AG10803 (cell line): ENCODE measurements at places on chromosomes 7 and 10.

- DNase-seq = no peak
Measured at GRCh38 chr7:44615149-44615611, 8.8 kb downstream of the OGDH start.

- DNase-seq = no peak
Measured at GRCh38 chr7:28539289-28539981, 127.1 kb downstream of the CREB5 start.

- DNase-seq = no peak
Measured at GRCh38 chr7:109503421-109503820, 933.7 kb downstream of the DNAJB9 start.

GRCh38 chr7:27176962-27177794 is 3.1 kb upstream of the HOXA10 start:
- DNase-seq = no peak

GRCh38 chr10:22320591-22321155 is at the start of gene BMI1:
TSS of gene BMI1 (plus strand) at chr10:22321099. CDS start at chr10:22326450, 5,351 bp downstream.
- peak; percentile 75 for DNase-seq

GRCh38 chr10:12829831-12830390 is 171.6 kb downstream of the CCDC3 start:
- no peak for DNase-seq

DNA sequence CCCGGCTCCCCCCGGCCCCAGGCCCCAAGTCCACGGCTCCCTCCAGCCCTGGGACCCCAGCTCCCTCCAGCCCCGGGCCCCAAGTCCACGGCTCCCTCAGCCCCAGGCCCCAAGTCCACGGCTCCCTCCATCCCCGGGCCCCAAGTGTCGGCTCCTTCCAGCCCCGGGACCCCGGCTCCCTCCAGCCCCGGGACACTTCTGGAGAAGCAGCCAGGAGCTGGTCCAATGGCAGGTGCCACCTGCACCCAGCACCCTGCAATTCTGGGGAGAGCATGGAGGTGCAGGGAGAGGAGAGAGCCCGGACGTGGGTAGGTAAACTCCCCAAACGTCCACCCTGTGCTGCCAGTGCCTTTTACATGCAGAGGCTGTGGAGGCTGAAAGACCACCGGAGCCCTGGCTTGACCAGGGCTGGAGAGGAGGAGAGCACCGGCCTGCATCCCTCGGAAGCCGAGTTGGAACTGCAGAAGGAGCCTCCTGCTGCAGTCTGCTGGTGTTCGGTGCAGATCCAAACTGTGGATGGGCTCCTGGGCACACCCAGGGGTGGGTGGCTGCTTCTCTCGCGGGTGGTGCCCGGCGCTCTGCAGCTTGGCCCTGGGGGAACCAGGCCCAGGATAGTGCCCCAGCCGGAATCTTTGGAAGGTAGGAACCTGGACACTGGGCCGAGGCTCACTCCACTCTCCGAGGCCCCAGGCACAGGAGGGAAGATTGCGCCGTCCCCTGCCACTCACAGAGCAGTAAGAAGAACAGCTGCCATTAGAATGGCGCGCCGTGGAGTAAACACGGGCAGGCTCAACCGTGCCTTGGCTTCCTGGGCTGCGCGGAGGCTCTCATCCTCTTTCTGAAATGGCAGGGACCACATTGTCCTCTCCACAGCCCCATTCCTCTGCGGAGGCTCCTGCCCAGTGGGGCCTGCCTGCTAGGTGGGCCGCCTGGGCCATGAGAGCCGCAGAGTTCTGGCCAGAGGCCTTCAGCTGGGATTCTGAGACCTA is 14.7 kb downstream of the SHH start:
- DNase-seq = no peak

DNA sequence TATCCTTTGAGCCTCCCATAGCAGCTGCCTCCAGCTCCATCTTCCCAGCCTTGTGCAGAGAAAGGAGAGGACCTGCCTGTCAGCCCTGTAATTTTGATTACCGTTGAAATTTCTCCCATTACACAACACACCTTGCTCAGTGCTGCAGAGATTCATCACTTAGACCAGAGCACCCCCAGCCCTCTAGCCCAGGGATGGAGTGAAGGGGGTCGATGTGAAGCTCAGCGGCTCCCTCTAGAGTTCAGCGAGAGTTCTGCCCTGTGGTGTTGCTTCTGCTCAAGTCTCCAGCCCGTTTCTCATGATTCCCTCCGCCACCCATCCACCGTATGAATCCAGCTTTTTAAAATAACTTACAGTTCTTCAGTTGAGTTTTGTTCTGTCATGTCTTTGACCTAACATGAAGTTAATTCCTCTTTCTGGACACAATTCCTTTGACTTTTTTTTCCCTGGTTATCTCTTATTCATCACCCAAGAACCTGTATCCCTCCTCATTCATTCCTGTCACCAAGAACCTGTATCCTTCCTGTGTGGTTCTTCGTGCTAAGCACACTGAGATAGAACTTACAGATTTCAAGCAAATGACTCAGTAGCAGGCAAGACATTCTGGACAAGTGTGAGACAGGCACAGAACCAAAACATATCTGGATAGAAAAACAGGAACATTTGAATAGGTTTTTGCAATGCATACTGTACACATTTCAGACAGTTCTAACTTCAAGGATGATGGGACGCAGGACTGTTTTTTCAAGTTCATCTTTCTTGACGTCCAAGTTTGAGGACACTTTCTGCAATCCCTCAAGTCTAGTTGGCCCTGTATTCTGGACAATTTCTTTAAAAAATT is 35.0 kb upstream of the ZNF32 start:
- no peak for DNase-seq

GRCh38 chr10:49277973-49278372 is 21.0 kb upstream of the C10orf71 start:
- no peak for DNase-seq

- DNase-seq = peak; percentile 67
Measured at GRCh38 chr10:75187961-75188426, 22.6 kb upstream of the VDAC2 start.

DNA sequence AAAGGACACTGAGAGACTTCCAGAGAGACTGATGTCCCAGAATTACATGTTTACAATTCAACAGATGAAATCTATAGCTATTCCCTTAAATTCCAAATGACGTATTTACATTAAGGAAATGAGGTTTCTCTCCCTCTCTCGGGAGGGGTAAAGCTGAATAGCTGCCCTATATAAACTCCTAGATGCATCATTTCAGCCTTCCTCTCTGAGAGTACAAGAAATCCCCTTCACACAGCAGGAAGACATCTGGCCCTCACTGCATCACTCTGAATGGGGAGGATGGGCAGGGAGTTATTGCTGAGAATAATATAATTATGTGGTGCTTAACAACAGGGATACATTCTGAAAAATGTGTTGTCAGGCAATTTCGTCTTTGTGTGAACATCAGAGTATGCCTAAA is 11.0 kb downstream of the POT1 start:
- DNase-seq = no peak

GRCh38 chr10:50393784-50394467 is 142.6 kb upstream of the ASAH2 start:
- DNase-seq = no peak

- no peak for DNase-seq
Measured at GRCh38 chr10:113557903-113558321, 5.1 kb downstream of the HABP2 start.

DNA sequence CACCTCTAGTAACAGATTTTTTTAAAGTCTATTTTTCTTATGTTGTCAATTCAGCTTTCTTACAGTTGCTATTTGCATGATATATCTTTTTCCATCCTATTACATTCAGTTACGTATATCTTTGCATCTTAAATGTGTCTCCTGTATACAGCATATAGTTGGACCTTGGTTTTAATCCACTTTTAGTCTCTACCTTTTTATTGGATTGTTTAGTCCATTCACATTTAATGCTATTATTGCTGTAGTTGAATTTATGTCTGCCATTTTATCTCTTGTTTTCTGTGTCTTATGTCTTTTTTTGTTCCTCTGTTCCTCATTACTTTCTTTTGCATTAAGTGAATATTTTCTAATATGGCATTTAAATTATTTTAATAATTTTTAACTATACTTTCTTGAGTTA is 100.6 kb downstream of the EEPD1 start:
- no peak for DNase-seq

DNA sequence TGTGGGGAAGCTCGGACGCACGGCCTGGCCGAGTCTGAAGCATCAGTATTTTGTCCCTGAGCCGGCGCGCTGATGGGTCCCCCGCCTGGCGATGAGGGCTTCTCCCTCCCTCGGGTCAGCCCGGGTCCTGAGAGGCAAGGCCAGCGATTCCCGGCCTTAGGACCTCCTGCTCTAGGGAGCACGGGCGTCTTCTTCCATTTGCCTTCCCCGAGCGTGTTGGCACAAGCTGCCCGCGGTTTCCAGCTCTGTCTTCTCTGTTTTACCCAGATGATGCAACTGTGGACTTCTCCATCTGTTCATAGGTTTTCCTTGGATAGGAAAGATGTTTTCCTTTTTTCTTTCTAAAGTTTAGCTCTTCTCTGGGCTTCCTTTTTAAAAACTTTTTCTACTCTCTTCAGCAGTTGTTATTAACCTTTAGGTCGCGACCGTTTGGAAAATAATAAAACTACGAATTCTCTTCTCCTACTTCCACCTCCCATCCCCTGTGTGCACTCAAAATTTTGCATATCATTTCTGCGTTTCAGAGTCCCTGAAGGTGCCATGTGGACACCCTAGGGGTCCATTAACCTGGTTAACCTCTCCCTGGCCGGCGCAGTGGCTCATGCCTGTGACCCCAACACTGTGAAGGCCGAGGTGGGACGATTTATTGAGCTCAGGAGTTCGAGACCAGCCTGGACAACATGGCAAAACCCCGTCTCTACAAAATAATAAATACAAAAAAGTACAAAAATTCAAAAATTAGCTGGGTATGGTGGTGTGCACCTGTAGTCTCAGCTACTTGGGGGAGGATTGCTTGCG is 1.4 kb upstream of the SLC25A28 start:
- DNase-seq = peak; percentile 81

DNA sequence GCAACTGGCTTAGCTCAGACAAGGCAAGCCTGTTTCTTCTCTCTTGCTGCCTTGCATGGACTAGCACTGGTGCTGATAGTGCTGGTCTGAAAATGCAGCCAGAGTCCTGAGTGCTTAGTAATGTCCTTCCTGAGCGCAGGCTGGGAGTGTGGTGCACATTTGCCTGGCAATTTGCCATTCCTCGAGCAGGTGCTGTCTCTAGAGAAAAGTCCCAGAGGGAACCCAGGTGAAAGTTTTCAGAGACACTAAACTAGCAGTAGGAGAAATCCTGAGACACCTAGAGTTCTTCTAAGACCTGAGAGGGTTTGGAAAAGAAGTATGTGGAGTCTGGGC is 1.9 kb downstream of the SFTPD start:
- no peak for DNase-seq
